ENCODE measurements at places on chromosomes 3 and 15.

DNA sequence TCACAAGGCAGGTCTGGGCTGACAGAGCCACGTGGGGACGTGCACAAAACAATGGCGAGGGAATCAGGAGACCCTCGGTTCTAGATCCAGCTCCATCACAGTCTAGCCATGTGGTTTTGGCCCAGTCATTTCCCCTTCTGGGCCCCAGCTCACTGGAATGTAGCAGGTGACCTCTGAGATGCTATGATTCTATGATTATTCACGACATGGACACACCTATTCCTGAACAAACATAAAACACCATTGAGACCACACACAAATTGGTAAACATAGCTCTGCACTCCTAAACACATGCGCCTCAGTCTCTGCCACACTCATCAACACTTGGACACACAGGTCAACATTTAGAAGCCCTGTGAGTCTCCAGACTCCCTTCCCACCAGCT lies 9.0 kb downstream of the IGDCC4 start:
- DNase-seq, result no peak

DNA sequence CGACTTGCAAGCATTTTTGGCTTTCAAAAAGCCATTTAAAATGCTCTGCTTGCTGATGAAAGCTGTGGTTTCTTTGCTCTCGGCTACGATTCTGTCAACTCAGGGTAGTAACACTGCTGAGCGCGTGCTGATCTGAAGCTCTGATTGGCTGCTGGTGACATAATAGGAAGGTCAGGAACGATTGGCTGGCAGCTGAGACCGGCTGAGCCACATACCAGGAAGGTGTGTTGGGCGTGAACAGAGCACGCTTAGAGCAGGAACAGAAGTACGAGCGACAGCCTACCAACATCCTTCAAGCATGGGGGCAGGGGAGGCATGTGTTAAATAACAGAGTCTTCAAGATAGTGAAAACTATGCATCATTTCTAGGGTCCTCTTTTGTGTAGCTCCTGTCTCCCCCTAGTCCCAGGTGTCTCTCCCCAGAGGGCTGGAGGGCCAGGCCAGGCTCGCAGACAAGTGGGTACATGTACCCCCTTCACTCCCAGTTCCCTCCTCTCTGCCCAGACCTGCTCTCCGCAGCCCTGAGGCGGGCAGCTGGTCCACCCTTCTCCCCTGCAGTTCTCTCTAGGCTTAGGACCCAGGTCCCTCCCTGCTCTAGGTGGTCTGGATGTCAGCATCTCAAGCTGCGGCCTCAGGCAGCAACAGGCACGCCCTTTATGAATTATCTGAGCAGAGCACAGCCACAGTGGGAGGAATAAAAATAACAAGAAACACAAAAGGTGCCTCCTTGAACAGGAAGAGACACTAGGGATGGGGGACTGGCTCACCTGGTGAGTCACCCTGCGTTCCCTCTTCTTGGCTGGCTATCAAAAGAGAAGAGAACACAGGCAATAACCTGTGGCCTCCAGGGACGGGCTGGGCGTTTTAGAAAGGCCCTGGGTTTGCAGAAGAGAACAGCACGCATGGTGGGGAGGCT lies 76.0 kb downstream of the TAMM41 start:
- peak; percentile 77 for DNase-seq

DNA sequence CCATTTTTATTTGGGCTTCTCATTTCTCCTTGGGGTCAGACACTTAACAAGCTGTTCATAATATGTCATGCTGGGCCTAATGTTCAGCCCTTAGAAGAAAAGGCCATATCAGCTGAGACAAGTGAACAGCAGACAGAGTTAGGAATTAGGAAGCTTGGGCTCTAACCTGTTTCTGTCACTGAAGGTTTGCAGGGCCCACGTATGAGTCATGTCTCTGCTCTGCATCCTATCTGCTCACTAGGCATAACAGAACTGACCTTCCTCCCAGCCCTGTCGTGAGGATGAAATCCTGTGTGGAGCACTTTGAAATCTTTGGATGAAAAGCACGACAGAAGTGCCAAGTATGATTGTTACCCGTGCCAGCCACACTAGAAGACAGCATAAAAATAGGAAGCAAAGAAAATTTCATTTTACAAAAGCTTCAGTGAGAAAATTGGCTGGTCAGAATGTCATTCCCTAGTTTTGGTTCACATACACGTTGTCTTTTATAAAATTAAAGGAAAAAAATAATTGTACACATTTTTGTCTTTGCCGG lies 26.5 kb upstream of the CD47 start:
- no peak for DNase-seq

DNA sequence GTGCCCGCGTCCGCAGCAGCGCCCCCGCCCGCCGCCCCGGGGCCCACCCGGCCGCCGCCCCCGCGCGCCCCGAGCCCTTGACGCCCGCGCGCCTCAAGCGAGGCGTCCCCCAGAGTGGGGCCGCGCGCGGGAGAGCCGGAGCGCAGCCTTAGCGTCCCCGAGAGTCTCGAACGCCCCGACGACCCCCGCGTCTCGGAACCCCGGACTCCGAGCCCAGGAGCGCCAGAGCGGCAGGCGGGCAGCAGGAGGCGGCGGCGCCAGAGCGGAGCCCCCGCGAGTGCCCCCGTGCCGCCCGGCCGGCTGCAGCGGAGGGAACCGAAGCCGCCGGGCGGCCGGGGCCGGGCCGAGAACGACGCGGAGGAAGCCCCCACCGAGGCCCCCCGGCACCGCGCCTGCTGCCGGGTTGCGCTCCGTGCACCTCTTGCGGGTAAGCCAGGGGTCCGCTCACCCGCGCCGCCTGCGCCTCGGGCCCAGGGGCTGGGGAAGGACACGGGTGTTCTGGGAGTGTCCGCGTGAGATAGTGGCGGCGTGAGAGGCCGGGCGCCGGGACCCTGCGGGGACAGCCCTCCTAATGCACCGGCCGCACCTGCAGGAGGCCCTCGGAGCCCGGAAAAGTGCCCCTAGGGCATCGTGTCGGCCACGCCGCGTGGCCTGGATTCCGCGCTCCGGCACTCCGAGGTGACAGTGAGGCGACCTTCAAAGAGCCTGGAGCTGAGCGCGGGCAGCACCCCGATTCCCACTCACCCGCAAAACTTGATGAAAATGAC lies 52.0 kb upstream of the ULK4 start:
- DNase-seq, result no peak

DNA sequence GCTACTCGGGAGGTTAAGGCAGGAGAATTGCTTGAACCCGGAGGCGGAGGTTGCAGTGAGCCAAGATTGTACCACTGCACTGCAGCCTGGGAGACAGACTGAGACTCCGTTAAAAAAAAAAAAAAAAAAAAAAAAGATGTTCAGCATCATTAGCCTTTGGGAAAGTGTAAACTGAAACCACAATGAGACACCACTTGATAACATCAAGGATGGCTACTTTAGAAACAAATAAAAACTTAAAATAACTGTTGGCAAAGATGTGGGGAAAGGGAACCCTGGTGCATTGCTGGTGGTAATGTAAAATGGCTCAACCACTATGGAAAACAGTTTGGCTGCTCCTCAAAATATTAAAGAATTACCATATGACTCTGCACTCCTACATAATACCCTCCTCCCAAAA lies 1.9 kb downstream of the LEO1 start:
- DNase-seq, result no peak

DNA sequence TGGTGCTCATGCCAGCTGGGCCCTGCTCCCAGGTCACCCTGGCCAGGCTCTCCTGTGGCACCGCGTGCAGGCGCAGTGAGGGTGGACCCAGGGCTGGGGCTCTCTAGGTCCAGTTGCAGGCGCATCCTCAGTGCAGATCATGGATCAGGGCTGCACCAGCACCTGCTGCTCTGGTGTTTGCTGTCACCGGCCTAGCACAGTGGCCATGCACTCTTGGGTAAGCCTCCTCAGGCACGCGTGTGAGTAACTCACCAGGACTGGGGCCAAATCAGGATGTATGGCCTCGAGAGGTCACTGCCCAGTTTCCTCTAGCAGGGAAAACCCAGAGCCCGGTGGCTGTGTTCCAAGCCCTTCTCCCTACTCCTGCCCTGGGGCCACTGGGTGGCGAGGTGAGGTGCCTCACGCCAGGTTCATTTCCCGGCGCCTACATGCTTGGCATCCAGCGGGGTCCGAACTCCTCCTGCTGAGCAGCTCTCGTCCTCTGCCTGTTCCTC lies 45.5 kb upstream of the SLC41A3 start:
- DNase-seq, result peak; percentile 59

DNA sequence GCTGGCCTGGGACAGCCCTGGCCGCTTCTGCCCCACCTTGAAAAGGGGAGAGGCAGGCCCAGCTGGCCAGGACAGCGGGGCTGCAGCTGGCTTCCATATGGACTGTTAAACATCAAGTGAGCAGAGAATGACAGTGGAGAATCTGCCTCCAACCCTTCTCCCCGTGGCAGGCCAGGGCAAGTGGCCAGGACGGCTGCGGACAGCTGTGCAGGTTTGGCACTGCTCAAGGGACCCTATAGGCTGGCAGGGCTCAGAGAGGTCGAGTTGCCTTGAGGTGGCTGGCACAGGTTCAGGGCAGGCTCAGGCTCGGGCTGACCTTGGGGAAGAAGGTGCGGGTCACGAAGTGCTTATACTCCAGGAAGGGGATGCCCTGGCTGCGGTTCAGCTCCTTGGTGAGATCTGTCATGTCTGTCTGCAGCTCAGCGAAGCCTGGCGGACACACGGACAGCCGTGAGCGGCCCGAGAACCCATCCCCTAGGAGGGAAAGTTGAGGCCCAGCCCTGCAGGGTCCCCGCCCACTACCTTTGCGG lies 24.3 kb downstream of the H1-8 start:
- no peak for DNase-seq

DNA sequence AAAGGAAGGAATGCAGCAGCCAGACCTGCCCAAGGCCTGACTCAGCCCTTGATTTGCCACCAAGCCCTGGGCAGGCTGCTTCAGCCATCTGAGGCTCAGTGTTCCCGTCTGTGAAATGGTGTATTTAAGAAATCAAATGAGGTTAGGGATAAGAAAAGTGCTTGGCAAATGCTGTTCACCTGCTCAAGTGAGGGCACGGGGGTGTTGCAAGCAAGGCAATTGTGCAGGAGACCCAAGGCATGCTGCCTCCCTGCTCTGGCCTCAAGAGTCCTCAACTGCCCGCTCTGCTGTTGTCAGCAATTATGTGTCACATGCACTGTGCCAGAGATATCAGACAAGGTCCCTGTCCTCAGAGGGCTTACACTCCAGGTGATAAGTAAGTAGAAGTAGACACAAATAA lies 101.8 kb downstream of the TPRA1 start:
- no peak for DNase-seq

- DNase-seq, result no peak
Measured at GRCh38 chr3:196513697-196514349, 1.3 kb downstream of the SMCO1 start.

- no peak for DNase-seq
Measured at GRCh38 chr3:85193565-85193964, 234.8 kb downstream of the CADM2 start.

GRCh38 chr3:151835751-151836525 lies 22.0 kb downstream of the AADAC start:
- no peak for DNase-seq

GRCh38 chr15:69853544-69853951 lies 244.2 kb downstream of the TLE3 start:
- no peak for DNase-seq

DNA sequence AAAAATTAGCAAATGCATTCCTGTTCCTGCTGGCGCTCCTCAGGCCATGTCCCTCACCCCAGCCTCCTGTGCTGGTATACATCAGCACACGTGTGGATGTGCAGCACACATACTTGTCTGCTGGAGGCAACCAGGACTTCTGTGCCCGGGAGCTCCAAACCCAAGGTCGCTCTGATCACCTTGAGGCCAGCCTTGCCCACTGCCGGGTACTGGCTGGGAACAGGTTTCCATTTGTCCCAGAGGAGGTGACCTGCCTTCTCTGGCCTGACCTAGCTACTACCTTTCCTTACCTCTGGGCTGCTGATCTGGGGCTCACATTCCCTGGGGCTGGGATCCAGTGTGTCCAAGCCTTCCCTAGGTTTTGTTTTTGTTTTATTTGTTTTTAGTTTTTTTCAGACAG lies 12.1 kb downstream of the PRKCD start:
- no peak for DNase-seq

All from natural killer cell treated with Interleukin-12 subunit alpha and Interleukin-12 subunit beta and Interleukin-15 and Interleukin-18, amount 100 ng/mL, for 72 hours (primary cell).